ENCODE measurements at places on chromosomes 6 and 20.

GRCh38 chr20:32031007-32031958 is 20.8 kb upstream of the HCK start:
- peak; percentile 48 for DNase-seq

DNA sequence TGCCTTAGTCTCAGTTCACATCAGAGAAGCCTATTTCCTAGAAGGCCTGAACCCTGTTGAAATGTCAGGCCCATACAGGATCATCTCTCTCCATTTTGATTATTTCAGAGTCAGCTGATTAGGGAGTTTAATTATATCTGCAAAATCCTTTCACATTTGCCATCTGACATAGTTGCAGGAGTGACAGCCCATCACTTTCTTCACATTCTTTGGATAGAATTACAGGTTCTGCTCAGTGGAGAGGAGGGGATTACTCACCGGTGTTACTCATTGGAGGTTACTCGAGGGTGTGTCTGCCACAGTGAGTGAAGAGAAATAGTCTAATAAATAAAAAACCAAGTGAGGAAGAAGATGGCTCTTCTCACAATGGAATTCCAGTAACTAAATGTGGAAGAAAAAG is 216.8 kb downstream of the TMEM242 start:
- DNase-seq, result no peak

DNA sequence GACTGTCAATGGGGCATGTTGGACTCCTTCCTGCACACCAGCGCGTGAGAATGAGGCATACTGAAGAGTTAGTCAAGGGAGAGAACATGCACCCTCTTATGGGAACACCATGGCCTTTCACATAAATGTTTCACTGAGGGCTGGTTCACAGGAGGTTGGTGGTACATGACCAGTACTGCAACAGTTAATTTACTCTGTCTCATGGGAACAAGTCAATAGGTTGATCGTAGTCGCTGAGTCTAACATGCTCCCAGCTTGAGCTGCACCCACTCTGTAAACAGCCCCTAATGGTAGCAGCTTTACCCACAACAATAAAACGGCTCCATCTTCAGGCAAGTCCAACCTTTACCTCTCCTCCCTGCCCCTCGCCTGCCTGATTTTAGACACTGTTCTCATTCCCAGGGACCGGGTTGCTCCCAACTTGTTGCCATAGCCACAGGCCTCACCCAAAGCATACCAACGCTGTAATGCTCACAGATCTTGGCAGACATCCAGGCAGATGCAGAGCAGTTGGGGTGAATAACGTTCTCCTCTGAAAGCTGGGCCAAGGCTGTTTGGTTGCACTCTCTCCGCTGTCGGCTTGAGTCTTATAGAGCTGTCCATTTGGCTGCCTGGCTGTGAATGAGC is 111.3 kb downstream of the LY86 start:
- DNase-seq, result peak; percentile 44

GRCh38 chr6:134602123-134602522 is 284.2 kb upstream of the SGK1 start:
- no peak for DNase-seq

- DNase-seq, result no peak
These were observed 37.3 kb downstream of the PYGB start for GRCh38 chr20:25285091-25285647.

- DNase-seq, result no peak
These were observed 20.0 kb upstream of the TMEM14A start for GRCh38 chr6:52650941-52651340.

- no peak for DNase-seq
These were observed 75.9 kb downstream of the FRK start for GRCh38 chr6:115984809-115985208.

DNA sequence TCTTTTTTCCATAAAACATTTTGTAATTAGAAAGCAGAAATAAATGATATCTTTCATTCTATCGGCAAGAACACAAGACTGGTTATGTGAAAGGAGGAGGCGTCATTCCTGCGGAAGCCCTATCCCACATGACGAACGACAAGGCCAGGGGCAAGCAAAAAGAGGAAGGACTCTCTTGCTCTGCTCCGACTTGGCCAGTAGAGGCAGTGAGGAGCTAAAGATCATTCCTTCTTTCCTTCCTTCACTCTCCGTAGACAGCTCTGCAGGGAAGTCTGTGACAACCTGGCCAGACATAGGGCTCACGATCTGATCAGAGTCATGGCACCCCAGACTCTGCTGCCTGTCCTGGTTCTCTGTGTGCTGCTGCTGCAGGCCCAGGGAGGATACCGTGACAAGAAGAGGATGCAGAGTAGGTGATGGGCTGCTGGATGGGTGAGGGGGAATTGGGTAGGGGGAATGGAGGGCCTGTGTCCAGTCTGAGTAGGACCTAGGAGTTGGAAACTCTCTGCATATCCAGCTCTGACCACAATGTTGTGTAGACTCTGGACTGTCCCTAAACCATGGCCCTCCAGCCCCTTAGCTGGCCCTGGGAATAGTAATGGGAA is at the start of gene WFDC10A:
Gene WFDC10A (plus strand): TSS at position 244 of the 605 bp plus-strand sequence. CDS start 75 bp downstream, at position 319.
- DNase-seq, result peak; percentile 34

DNA sequence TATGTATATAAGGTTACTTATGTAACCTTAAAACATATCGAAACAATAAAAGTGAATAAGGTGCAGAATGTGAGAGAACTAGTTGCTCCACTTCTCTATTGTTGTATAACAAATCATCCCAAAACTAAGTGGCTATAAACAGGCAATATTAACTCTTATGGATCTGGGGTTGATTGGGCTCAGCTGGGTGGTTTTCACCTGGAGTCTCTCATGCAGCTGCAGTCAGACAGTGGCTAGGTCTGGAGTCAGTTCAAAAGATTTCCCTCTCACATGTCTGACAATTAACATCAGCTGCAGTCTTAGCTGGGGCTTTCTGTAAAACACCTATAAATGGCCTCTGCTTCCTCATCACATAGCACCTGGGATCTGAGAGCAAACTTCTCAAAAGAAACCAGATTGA is 288.4 kb upstream of the SASH1 start:
- DNase-seq, result no peak

- no peak for DNase-seq
These were observed 23.8 kb upstream of the SMOC2 start for GRCh38 chr6:168417191-168417590.

DNA sequence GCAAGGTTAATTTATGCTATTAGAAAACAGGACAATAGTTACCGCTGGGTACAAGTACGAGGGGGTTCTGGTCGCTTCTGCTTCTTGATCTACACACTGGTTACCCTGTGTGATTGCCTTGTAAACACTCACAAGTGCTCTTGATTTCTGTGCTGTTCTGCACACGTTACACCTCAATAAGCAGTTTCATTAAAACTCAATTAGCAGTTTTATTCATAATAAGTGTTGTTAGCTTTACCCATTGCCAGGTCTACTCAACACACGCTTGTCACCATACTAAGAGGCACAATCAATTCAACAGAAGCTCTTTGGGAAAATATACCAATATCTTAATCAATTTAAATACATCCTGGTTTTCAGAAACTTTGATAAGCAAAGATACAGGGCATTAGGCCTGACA is 20.4 kb downstream of the BMP7 start:
- DNase-seq, result no peak

DNA sequence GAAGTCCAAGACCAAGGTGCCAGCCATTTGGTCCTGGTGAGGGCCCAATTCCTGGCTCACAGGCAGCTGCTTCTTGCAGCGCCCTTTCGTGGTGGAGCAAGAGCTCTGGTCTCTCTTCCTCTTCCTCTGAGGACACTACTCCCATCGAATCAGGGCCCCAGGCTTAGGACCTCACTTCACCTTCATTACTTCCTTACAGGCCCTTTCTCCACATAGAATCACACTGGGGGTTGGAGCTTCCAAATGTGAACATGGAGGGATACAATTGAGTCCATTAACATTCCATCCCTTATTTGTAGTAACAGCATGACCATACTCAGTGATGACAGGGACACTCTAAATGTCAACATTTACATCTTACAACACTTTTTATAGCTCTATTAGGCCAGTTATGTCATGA is 2.3 kb downstream of the RAMACL start:
- no peak for DNase-seq

DNA sequence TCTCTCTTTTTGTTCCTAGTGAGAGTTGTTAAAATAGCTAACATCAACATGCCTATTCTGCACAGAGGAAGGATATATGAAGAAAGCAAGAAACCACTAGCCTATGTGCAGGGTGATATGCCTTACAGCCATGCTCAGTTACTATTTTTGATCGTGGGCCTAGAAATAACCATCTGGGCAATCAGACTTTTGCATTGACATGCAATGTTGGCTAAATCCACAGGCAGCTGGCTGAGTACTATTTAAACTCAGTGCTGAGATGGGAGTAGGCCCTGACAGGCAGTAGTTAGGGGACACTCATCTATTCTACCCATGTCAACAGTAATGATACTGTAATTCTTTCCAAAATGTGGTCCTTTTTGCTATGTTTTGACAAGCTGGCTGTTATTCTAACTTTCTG is 89.6 kb downstream of the HDGFL1 start:
- no peak for DNase-seq

- no peak for DNase-seq
These were observed 102.7 kb downstream of the SLC23A2 start for GRCh38 chr20:4898282-4899244.

DNA sequence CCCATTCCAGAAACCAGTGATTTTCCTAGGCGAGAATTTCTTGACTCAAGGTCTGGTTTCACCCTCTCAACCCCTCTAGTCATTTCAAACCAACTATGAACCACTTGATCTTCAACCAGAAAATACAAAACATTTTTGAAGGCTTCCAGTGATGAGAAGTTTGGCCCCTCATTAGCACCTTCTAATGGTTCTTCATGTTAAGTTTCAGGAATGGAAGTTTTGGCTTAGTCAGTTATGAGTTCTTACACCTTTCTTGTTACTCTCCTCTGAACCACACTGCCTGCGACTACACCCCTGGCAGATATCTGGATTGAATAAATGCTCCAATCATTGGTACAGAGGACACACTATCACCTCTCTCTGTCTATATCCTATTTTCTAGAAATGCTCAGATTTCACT is 67.2 kb downstream of the GJA10 start:
- DNase-seq, result no peak

GRCh38 chr6:22279427-22279826 is 17.4 kb downstream of the PRL start:
- DNase-seq, result no peak

DNA sequence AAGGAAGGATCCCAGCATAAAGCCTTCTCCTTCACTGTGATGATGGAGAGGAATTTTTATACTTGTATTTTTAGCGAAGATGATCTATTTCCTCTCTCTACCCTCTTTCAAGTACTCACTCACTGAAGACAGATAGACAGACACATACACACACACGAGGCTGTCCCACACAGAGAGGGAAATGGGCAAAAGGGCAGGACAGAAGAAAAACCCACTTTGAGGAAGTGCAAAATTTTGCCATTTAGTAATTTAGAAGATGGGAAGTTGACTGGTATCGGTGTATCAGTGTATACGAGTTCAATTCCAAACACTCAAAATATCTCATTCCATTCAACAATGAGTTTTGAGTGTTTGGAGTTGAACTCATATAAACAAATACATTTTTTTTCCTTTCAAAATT is 30.9 kb downstream of the HEBP2 start:
- DNase-seq, result no peak

GRCh38 chr6:83862776-83863471 is 3.4 kb downstream of the CYB5R4 start:
- DNase-seq, result no peak

- DNase-seq, result no peak
These were observed 33.9 kb upstream of the MRGBP start for GRCh38 chr20:62762376-62762775.

DNA sequence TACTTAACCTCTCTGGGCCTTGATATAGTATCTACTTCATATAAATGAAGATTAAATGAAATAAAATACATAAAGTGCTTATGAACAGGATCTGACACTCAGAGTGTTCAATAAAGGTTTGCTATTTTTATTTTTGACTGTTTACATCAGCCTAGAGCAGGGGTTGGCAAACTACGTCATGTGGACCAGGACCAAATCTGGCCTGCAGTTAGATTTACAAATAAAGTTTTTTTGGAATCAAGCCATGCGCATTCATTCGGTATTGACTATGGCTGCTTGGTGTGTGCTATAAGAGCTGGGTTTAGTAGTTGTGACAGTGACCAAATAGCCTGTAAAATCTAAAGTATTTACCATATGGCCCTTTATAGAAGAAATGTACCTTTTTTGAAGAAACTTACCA is 20.8 kb downstream of the PEX7 start:
- no peak for DNase-seq

DNA sequence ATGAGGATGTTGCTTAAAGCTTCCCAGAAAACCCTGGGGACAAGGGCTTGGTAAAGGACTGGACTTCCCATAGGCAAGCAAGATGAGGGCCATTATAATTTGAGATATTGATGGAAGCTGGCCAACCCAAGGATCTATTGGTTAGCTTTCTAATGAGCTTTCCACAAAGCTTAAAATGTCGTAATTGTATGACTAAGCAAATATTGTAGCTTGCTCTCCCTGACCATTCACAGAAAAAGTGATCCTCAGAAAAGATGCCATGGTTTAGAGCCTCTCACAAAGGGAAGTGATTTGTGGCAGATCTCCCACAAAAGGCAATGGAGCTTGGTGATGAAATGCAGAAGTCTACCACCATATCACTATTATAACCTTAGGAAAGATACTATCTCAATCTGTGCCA is 13.6 kb downstream of the IL17F start:
- no peak for DNase-seq

DNA sequence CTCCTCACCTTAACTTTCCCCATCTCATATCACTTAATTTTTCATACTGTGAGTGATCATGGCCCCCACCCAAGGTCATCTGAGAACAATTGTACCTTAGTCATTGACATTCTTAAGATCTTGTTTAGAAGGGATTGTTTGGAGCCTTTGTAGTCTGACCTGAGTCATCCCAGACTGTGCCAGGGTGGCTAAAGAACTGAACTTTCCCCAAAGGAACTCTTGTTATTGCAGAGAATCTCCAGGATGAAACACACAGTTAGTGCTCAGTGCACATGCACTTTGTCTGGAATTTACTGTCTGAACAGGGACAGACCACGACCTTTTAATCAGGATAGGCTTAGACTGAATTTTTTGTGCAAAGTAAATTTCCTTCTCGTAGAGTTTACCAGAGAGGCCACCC is 112.6 kb upstream of the CCN2 start:
- no peak for DNase-seq
